ENCODE measurements at places on chromosomes 12 and 14.

GRCh38 chr12:127238107-127238506 lies 1028.9 kb upstream of the TMEM132C start:
- DNase-seq: no peak

- no peak for DNase-seq
Observed at GRCh38 chr12:89356069-89356665, 3.9 kb upstream of the DUSP6 start.

- DNase-seq: no peak
Observed at GRCh38 chr14:55964091-55964490, 154.1 kb upstream of the PELI2 start.

GRCh38 chr12:28936711-28937110 lies 212.4 kb upstream of the FAR2 start:
- no peak for DNase-seq

- DNase-seq: no peak
Observed at GRCh38 chr14:80535171-80535570, 323.9 kb upstream of the DIO2 start.

GRCh38 chr12:28415755-28416154 lies 225.5 kb downstream of the CCDC91 start:
- DNase-seq: no peak

DNA sequence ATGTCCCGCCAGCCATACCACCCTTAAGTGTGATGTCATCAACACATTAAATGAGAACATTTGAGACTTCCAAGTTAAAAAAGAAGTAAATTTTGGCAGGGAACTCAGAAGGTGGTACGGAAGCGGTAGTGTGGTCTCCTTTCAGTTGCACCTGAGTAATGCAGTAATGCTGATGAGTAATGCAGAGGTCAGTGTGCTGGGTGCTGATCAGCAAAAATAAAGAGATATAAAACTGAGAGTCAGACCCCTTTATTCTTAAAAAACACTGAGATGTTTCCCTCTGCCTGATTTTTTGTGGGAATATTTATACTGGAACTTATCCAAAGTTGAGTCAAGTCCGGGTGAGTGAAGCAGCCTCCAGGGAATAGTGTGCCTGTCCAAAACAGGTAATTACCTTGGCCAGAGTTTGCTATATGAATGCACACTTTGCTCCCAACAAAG lies 370.6 kb upstream of the PRICKLE1 start:
- no peak for DNase-seq

DNA sequence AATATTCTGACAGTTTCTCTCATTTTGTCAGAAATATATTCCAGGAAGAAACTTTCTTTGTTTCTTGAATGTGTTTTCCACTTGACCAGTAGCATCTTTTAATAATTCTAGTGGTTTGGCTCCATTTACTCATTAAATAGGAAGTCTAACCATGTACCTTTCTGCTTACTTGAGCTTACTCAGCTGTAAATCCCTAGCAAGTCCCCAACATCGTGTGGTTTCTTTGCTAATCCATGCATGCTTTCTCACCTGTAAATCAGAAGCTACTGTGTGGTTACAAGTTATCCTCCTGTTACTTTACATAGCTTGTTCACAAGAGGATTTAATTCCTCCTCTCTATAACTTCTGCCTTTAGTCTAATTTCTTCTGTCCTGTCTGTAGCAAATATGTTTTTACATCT lies 227.7 kb downstream of the FSCB start:
- DNase-seq: no peak

DNA sequence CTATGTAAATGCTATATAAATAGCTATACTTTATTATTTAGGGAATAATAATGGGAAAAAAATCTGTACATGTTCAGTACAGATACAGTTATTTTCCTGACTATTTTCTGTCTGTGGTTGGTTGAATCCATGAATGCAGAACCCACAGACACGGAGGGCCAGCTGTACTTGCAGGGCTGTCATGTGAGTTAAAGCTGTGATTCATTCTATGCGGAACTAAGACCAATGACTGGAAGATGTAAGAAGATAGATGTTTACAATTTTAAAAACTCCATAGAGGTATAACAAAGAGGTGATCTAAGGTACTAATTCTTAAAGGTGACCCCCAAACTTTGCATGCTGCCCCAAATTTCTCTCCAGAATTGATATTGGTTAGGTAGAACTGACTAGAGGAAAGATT lies 14.6 kb downstream of the PCNX4 start:
- no peak for DNase-seq

- DNase-seq: no peak
Observed at GRCh38 chr14:99318091-99318958, 46.3 kb upstream of the BCL11B start.

GRCh38 chr12:106126441-106127337 lies 12.1 kb downstream of the NUAK1 start:
- DNase-seq: no peak

- peak; percentile 43 for DNase-seq
Observed at GRCh38 chr14:101196795-101197590, 293.5 kb upstream of the RTL1 start.

DNA sequence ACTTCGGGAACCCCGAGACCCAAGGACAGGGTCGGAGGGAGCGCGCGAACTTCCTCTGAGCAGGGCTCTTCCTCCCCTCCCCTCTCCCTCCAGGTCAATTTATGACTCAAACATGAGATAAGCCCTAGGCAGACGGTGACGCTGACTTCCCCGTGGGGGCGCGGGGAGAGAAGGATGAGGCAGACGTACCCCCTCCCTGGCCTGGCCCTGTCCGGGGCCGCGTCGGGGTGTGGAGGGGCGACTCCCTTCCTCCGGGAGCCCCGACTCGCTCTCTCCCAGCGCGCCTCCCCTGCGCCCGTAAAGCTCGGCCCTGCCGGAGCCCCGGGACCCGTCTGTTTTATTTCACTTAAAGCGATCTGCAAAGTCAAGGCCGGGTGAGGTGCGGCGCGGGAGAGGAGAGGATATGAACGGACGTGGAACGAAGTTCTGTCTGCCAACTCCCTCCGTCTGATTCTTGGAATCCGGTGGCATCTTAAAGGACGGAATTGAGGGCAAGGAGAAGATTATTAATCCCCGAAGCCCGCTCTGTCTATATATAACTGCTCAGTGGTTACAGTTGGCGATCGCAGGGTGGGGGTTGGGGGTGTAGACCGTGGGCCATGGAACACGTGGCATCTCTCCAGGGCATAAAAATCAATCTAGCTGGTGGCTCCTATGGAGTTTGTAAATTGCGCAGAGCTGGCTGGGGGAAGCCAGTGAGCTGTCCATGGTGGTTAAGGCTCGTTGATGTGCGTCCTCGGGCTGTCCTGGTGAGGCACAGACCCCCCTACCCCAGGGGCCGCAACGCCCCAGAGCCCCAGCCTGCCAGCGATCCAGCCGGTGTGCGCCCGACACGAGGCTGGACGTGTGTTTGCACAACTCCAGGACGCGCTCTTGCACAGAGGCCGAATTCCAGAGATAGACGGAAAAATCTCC lies 2.9 kb upstream of the PTHLH start:
- DNase-seq: peak; percentile 83

GRCh38 chr12:80086025-80086424 lies 13.3 kb upstream of the OTOGL start:
- DNase-seq: no peak

DNA sequence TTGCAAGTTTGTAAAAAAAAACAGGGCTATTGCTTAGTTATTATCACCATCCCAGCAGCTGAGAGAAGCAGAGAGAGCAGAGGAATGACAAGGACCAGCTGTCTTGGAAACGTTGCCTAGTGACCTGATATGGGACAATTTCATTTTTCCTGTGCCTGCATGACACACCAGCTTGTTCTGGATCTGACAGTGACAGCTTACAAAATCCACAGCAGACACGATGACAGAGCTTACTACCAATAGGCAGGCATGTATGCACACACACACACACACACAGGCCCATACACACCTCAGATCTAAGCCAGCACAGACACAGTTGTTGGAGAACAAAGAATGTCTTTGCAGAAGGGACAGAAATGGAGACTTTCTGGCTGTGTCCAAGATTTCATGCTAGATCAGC lies 25.4 kb downstream of the HSPB8 start:
- no peak for DNase-seq

DNA sequence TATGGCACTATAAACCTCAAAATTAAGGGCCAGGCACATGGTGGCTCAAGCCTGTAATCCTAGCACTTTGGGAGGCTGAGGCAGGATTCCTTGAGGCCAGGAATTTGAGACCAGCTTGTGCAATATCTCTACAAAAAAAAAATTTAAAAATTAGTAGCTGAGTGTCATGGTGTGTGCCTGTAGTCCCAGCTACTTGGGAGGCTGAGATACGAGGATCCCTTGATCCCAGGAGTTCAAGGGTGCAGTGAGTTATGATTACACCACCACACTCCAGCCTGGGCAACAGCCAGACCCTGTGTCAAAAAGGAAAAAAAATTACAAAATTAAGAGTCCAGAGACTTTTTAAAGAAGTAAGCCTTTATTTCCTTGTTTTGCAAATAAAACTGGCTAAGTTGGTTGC lies 1.8 kb upstream of the GCN1 start:
- no peak for DNase-seq

DNA sequence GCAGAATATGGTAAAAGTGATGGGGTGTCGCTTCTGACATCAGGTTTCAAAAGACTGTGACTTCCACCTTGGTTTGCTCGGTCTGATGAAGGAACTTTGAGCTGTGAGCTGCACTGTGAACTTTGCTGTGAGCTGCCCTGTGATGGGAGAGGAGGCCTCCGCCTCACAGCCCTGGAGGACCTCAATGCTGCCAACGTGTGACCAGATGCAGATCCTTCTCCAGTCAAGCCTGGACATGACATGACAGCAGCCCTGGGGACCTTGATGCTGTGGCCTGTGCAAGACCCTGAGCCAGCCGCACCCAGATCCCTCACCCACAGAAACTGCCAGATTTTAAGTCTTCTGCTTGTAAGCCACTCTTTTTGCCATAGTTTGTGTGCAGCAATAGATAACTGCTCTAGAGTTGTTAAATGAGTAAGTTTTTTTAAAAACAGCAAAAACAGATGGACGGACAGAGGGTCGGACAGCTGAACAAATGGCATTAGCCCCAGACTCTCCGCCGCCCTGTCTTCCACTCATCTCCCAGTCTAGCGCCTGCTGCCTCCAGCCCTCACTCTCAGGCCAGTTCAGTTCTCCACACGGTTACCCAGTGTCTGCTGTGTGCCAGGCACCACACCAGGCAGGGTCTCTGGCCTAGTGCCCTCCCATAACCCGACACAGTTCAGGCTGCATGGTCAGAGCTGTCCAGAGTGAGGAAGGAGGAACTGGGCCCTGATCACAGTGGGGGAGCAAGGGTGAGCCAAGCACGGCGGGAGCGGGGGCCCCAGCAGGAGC lies 13.1 kb upstream of the LRTM2 start:
- DNase-seq: no peak

DNA sequence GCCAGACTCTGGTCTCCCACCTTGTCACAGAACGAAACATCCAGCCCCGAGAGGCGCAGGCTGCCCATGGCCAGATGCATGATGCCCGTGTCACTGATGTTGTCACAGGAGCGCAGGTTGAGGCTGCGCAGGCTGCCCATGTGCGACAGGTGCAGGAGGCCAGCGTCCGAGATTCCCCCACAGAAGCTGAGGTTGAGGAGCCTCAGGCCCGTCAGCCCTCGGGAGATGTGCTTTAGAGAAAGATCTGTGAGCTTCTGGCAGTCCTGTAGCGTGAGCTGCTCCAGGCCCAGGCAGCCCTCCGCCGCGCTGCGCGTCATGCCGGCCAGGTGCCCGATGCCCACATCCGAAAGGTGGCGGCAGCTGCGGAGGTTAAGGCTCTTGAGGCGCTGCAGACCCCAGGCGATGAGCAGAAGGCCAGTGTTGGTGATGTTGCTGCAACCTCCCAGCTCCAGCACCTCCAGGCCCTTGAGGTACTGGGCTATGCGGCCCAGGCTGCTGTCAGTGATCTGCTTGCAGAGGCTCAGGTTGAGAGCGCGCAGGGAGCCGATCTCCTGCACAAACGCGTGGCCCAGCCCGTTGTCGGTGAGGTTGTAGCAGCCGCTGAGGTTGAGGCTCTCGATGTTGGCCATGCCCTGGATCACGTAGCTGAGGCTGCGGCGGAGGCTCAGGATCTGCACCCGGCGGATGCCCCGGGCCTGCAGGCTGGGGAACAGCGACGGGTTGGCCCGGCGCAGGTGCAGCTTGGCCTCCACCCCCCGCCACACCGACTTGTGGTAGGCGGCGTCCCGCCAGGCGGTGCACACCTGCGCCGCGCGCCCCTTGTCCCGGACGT lies 991 bp downstream of the FBXL14 start:
- DNase-seq: peak; percentile 61

GRCh38 chr14:93916498-93916897 lies 10.6 kb upstream of the FAM181A start:
- DNase-seq: no peak

- DNase-seq: no peak
Observed at GRCh38 chr12:14431975-14432374, 66.5 kb downstream of the ATF7IP start.

DNA sequence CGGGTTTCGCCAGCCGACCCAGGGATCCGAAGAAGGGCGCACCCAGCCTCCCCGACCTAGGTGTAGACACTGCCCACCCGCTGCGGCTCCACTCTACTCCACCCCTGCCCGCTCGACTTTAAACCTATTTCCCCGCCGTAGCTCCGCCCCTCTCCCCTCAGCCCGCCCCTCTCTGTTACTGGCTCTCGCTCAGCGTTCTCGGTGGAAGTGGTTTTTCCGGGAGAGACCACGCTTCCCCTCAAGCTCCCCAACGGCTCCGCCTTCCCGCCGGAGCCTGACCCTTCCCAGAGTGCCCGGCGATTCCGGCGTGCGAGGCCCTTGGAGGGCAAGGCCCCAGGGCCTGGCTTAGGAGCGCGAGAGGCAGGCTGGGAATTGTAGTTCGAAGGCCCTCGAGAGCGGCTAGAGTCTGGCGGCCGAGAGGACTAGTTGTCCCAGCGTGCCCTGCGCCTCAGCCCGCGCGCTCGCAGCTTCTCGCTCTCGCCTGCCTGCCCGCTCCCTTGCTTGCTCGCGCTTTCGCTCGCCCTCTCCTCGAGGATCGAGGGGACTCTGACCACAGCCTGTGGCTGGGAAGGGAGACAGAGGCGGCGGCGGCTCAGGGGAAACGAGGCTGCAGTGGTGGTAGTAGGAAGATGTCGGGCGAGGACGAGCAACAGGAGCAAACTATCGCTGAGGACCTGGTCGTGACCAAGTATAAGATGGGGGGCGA lies at the start of gene PA2G4:
PA2G4 (plus strand) TSS at position 451 of the 706 bp plus-strand sequence; CDS start at position 630, 179 bp downstream.
- DNase-seq: peak; percentile 100

Measured in neural progenitor cell (in vitro differentiated cells).